ENCODE measurements at places on chromosomes 12 and 14.

- no peak for DNase-seq
These were observed 397 bp downstream of the BDKRB1 start for GRCh38 chr14:96256407-96256806.

DNA sequence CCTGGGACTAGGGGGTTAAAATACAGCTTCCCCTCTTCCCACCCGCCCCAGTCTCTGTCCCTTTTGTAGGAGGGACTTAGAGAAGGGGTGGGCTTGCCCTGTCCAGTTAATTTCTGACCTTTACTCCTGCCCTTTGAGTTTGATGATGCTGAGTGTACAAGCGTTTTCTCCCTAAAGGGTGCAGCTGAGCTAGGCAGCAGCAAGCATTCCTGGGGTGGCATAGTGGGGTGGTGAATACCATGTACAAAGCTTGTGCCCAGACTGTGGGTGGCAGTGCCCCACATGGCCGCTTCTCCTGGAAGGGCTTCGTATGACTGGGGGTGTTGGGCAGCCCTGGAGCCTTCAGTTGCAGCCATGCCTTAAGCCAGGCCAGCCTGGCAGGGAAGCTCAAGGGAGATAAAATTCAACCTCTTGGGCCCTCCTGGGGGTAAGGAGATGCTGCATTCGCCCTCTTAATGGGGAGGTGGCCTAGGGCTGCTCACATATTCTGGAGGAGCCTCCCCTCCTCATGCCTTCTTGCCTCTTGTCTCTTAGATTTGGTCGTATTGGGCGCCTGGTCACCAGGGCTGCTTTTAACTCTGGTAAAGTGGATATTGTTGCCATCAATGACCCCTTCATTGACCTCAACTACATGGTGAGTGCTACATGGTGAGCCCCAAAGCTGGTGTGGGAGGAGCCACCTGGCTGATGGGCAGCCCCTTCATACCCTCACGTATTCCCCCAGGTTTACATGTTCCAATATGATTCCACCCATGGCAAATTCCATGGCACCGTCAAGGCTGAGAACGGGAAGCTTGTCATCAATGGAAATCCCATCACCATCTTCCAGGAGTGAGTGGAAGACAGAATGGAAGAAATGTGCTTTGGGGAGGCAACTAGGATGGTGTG is 1.9 kb downstream of the GAPDH start:
- DNase-seq: peak; percentile 20

DNA sequence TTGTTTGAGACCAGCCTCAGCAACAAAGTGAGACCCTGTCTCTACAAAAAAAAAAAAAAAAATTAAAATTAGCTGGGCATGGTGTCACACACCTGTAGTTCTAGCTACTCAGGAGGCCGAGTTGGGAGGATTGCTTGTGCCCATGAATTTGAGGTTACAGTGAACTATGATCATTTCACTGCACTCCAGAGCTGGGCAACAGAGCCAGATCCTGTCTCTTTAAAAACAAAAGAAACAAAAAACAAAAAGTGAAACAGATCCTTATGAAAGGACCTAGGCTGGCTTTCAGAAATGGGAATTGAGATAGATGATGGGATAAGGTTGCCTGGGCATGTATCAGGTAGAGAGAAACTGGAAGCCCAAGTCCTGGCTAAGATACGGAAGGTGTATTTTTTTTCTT is 13.9 kb downstream of the ACTR6 start:
- no peak for DNase-seq

DNA sequence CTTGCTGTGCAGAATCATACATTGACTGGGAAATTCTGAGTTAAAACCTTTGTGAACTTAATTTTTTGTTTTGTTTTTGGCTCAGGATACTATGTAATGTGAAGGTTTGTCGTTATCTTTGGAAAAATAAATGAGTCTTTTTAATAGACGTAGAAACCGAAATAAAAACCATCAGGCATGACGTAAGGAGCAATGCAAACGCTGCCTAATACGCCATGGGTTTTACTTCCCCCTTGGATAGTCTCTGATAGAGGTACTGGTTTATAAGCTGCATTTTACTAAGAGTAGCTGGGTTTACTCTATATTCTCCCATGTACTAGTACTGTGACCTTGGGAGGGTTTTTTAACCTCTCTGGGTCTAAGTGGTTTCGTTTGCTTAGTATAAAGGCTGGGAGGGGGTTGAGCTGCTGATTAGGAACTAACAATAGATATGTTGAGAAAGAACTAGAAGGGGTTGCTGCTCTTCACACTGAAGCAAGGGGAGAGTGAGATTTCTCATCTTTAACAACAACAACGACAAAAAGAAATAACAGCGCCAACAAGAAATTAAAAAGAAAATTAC is 66.8 kb upstream of the SLCO1C1 start:
- no peak for DNase-seq

- DNase-seq: peak; percentile 55
These were observed 2.7 kb downstream of the CMTM5 start for GRCh38 chr14:23379366-23380196.

DNA sequence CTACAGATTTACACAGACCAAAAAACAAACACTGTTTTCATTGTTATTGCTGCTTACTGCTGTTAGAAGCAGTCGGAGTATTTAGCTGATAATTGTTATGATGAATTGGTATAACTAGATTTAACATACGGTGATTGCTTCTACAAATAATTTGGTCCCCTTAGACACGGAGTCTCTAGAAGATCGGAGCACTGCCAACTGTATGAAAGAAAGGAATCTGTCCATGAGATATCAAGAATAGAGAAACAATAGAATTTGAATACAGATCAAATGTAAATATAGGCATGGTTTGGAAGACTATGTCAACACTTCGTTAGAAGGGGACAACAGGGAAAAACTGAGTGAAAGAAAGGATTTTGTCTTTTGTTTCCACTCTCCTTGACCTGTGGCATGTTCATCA is 110.9 kb downstream of the PPP2R5E start:
- no peak for DNase-seq

DNA sequence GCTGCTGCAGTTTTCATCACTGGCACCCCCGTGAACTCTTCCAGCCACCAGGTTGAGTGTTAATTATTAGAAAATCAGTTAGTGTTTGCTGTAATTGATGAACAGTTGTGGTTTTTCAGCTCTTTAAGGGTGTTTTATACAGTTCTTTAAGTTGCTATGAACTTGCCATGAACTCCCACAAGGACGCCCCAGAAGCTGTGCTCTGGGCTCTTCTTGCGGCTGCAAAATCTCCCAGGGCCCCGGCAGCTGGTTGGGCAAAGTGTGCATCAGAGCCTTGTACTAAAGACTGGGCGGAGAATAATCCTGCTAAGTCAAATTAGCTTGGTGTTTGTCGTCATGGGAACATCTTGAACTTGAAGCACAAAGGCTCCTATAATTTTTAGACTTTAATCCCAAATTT is 82.2 kb downstream of the EML1 start:
- no peak for DNase-seq

- no peak for DNase-seq
These were observed 739 bp upstream of the SPATA7 start for GRCh38 chr14:88384718-88385117.

- no peak for DNase-seq
These were observed 37.8 kb downstream of the SPRING1 start for GRCh38 chr12:116700066-116700465.

Data from stimulated activated CD4-positive, alpha-beta T cell treated with anti-CD3 and anti-CD28 coated beads, Interleukin-1b, Interleukin-23, amount 100 ng/mL, for 48 hours (primary cell).